ENCODE measurements at places on chromosomes 5 and 9. TPM values are rescaled to one million over a fixed set of nuclear protein-coding genes. Genes with fewer than 3 reads are reported as not detected.

The IFNA21 gene
- not detected for total RNA-seq

The ITGA2 gene
- 7.0 TPM for total RNA-seq

The PCDHGA7 gene
- 1.6 TPM for total RNA-seq

The KDM4C gene
- total RNA-seq, result 19.9 TPM

The IL5 gene
- total RNA-seq, result not detected

The TLX3 gene
- total RNA-seq, result not detected

The NUTM2G gene
- not detected for total RNA-seq

GRCh38 chr5:154690488-154690887, 64.7 kb upstream of the LARP1 start:
- H3K27ac ChIP-seq, result no peak overlapping the region
- no peaks in the 10 kb centered on the region for H3K36me3 ChIP-seq
- no peaks in the 10 kb centered on the region for H3K27me3 ChIP-seq
- H3K4me1 ChIP-seq, result no peaks in the 10 kb centered on the region
- no peak overlapping the region for H3K4me3 ChIP-seq
- DNase-seq, result no peak

DNA sequence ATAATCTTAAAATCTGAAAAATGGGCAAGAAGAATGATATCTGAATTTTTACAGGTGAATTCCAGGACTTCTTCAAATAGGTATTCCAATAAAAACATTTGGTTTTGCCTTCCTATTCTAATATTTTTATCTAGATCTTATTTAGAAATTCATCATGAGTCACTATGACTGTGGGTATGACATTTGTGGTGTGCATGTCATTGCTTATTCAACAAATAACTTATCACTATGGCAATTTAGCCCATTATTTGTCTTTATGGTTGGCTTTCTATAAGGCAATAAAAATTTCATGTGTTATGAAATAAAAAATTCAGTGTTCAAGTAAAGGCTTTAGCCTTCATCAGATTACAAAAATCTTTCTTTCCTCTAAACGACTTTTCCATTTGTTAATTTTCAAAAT, 1139.6 kb upstream of the NUDT12 start:
- H3K4me1 ChIP-seq, result no peaks in the 10 kb centered on the region
- H3K4me3 ChIP-seq, result no peak overlapping the region
- H3K27ac ChIP-seq, result no peak overlapping the region
- no peak for DNase-seq
- no peaks in the 10 kb centered on the region for H3K36me3 ChIP-seq
- no peaks in the 10 kb centered on the region for H3K27me3 ChIP-seq

DNA sequence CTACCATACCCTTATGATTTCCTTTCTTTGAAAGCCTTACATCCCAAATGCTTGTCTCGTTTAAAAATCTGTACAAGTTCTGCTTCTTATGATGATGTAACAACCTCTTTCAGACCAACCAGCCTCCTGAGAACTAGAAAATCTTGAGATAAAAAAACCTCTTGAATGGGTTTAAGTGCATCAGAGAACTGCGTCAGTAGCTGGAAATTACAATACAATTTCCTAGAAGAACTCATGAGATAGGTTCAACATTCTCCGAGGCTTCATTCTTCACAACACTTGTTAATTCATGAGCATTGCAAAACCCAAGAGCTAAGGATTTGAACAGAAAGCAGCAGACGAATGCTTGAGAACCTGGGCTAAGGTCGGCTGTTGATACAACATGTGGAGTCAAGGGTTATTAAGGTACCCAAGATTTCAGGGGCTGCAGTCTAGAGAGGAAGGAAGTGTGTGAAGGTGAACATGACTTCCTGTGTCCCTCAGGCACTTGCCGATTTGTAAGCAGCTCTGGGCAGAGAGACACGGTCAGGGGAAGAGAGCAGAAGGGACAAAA, 286.0 kb downstream of the ICE1 start:
- no peak overlapping the region for H3K27ac ChIP-seq
- no peaks in the 10 kb centered on the region for H3K27me3 ChIP-seq
- no peak for DNase-seq
- H3K4me3 ChIP-seq, result no peak overlapping the region
- H3K4me1 ChIP-seq, result no peaks in the 10 kb centered on the region

- H3K27me3 ChIP-seq, result no peaks in the 10 kb centered on the region
- H3K4me1 ChIP-seq, result no peaks in the 10 kb centered on the region
- no peaks in the 10 kb centered on the region for H3K36me3 ChIP-seq
- DNase-seq, result no peak
Measured at GRCh38 chr9:37246826-37247225, 126.5 kb downstream of the ZCCHC7 start.

GRCh38 chr9:33250458-33250995, 10.6 kb downstream of the SPINK4 start:
- no peak overlapping the region for H3K27ac ChIP-seq
- no peaks in the 10 kb centered on the region for H3K4me1 ChIP-seq
- no peaks in the 10 kb centered on the region for H3K27me3 ChIP-seq
- DNase-seq, result no peak

DNA sequence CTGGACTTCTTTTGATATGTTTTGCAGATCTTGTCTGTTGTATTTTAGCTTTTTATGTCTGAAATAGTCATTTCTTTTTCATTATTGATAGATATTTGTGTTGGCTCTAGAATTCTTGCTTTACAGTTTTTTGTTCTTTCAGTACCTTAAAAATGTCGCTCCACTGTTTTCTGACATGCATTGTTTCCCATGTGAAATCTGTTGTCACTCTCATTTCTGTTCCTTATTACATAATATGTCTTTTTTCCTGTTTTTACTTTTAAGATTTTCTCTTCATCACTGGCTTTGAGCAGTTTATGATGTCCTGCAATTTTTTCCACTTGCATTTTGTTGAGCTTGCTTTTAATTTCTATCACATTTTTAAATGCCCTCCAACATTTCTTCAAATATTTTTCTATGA, 270.4 kb upstream of the TARS1 start:
- H3K27me3 ChIP-seq, result no peaks in the 10 kb centered on the region
- H3K36me3 ChIP-seq, result no peaks in the 10 kb centered on the region
- no peak for DNase-seq

GRCh38 chr9:104982543-104982942, 54.6 kb upstream of the ABCA1 start:
- H3K36me3 ChIP-seq, result no peaks in the 10 kb centered on the region
- DNase-seq, result peak; percentile 45
- no peak overlapping the region for H3K4me3 ChIP-seq
- H3K27me3 ChIP-seq, result no peaks in the 10 kb centered on the region
- no peak overlapping the region for H3K27ac ChIP-seq

DNA sequence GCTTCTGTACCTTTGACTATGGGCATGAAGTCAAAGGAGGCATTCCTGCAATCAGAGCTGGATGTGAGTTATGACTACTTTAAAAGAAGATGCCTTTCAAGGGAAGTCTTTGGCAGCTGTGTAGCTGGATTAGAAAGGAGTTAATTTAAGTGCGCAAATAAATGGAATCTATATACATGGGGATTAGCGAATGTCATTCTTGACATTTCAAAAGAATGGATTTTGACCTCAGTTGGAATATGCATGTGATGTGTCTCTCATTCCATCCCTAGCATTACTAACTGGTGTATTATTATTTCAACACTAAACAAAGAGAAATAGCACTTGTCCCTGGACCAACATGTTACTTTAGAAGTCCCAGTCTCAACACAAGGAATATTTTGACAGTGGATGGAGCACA, 359.6 kb upstream of the SLC24A2 start:
- H3K4me1 ChIP-seq, result no peaks in the 10 kb centered on the region
- H3K4me3 ChIP-seq, result no peak overlapping the region
- H3K27me3 ChIP-seq, result no peaks in the 10 kb centered on the region

DNA sequence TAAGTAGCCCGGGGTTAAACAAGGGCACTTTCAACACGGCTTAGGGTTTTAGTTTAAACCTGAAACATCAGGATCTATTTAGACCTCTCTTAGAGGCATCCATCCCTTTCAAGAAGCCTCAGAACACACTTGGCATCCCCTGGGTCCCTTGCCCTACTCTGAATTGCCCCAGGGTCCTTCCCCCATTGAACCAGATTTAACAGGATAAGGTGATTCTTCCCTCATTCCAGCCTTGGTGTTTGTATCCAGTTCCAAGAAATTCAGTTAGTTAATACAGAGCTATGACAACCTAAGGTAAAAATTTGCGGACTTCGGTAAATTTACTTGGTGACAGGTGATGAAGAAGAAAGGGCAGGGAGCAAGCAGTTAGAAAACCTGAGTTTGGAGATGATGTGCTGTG, 35.8 kb upstream of the GLIS3 start:
- H3K4me1 ChIP-seq, result peaks cover 11% of the 10 kb centered on the region
- no peak for DNase-seq
- no peaks in the 10 kb centered on the region for H3K27me3 ChIP-seq
- H3K27ac ChIP-seq, result no peak overlapping the region
- no peak overlapping the region for H3K4me3 ChIP-seq
- no peaks in the 10 kb centered on the region for H3K36me3 ChIP-seq

DNA sequence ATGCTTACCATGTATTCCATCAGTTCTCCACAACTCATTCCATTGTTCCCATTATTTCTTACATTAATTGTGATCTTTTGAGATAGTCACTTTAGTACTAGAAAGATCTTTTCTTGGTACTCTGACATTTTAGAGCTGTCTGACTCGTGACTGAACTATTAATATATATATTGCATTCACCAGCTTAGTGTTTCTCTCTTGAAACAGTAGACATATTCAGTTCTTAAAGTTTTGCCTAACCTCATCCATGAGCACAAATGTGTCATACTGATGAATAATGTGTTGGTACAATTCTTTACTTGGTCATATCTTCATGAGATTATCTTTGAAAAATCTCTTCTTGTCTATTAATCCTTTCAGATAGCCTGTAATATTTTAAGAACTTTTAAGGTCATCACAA, 74.3 kb downstream of the NLN start:
- H3K27me3 ChIP-seq, result no peaks in the 10 kb centered on the region
- H3K4me1 ChIP-seq, result no peaks in the 10 kb centered on the region
- H3K4me3 ChIP-seq, result no peak overlapping the region
- H3K27ac ChIP-seq, result no peak overlapping the region
- DNase-seq, result no peak

GRCh38 chr5:154390096-154390495, 55.7 kb upstream of the SAP30L start:
- H3K27me3 ChIP-seq, result no peaks in the 10 kb centered on the region
- H3K36me3 ChIP-seq, result no peaks in the 10 kb centered on the region
- DNase-seq, result no peak
- H3K27ac ChIP-seq, result peak overlapping the region; percentile 8
- no peak overlapping the region for H3K4me3 ChIP-seq
